ENCODE measurements at places on chromosomes 6 and 20. TPM values are rescaled to one million over a fixed set of nuclear protein-coding genes. Genes with fewer than 3 reads are reported as not detected.
A peak's percentile ranks its signal among the peaks of the same experiment; 100 is the strongest.

DNA sequence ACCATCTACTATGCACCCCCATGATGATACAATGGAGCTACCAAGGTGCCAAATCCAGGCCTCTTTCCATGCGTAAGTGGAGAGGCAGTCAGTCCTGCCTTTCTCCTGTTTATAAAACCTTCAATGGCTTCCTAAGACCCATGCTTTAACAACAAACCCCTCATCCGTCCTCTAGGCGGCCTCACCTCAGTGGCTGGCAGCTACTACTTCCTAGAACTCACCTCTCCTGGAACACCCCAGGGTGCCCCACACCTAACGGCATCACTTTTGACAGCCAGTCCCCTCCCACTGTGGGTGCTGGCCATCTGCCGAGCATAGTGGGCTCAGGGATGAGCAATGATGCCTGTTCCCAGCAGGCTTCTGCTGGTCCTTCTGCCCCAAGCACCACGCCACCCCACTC is 80.0 kb upstream of the TAB2 start:
- DNase-seq = no peak
- peaks cover 32% of the 10 kb centered on the region for H3K36me3 ChIP-seq
- H3K4me3 ChIP-seq = no peak overlapping the region
- H3K4me1 ChIP-seq = peaks cover 48% of the 10 kb centered on the region
- peak overlapping the region; percentile 50 for H3K27ac ChIP-seq

DNA sequence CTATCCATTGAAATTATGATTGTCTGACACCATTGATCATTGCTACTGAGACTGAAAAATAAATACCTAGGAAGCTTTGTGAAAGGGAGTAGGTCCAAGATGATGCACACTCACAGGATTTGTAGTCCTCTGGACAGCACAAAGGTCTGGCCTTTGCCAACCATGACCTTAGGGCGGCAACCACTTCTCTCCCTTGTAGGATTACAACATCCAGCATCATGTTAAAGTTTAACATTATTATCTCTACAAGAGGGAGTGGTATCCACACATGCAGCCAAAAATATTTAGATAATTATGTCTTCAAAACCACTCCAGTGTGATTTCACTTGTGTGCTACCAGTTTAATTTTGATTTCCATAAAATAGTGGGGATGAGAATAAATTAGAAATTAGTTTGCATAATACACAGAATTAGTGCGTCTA is 51.1 kb upstream of the NHSL1 start:
- no peak overlapping the region for H3K27ac ChIP-seq
- H3K27me3 ChIP-seq = peaks cover 17% of the 10 kb centered on the region
- no peak overlapping the region for H3K4me3 ChIP-seq
- no peak for DNase-seq

DNA sequence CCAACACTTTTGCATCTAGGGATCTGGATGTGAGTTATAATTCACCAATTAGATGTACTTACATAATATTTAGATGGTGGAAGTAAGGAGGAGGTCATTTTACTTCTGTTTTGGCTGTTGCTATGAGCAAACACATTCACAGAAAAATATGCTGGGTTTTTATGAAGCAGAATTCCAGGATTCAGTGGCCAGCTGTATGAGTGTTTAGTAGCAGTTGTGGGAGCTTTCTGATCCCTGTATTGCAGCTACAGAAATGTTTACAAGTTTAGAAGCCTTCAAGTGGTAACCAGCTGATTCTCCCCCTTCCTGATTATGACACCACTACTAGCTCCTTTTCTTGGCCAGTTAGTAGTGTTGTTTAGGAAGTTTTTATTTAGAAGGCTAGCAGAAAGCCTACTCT is 177.0 kb downstream of the TENT5A start:
- no peaks in the 10 kb centered on the region for H3K27me3 ChIP-seq
- no peaks in the 10 kb centered on the region for H3K36me3 ChIP-seq
- no peak overlapping the region for H3K4me3 ChIP-seq

DNA sequence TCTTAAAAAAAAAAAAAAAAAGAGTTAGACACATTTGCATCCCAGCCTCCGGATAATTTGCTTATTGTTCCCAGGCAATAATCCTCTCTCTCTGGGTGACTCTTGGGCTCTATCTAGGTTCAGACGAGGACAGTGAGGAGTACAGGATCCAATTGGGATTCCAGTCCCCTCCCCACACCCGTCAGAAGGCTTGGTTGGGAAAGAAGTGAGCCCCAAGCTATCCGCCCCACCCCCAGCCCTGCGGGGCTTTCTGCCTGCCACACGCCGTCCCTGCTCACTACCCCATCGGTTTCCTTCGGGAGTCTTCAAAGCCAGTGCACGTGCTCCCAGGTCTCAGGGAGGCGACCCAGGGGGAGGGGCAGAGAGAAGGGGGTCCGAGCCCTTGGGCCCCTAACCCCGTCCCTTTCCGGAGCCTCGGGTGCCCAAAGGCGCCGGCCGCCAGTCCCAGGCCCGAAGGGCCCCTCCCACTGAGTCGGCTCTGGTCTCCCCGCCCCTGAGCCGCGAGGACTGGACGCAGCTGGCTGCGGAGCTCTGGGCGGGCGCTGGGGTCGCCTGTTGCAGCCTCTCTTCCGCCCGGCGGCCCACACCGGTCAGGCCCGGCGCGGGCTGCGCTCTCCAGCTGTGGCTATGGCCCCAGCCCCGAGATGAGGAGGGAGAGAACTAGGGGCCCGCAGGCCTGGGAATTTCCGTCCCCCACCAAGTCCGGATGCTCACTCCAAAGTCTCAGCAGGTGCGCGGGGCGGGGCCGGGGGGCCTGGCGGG is 2.5 kb downstream of the MYMX start:
- peak overlapping the region; percentile 47 for H3K4me3 ChIP-seq
- H3K27me3 ChIP-seq = peaks cover 15% of the 10 kb centered on the region
- H3K4me1 ChIP-seq = peaks cover 33% of the 10 kb centered on the region
- H3K36me3 ChIP-seq = no peaks in the 10 kb centered on the region
- no peak for DNase-seq

DNA sequence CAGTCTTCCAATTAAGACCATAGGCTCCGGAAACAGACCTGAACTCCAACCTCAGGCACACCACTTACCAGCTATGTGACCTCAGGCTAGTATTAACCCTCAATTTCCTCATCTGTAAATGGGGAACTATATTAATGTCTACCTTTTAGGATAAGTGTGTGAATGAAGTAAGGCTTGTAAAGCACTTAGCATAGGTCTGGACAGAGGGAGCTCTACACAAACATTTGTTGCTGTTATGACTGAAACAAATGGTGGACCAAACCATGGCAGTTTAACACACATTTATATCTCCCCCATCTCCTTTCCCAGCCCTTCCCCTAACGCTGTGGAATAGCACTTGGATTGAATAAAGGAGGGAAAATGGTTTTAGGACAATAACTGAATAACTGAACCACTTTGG is 48.7 kb downstream of the TSHZ2 start:
- peaks cover 80% of the 10 kb centered on the region for H3K4me1 ChIP-seq
- H3K36me3 ChIP-seq = peaks cover 28% of the 10 kb centered on the region
- H3K4me3 ChIP-seq = no peak overlapping the region
- no peaks in the 10 kb centered on the region for H3K27me3 ChIP-seq

GRCh38 chr20:59788811-59789397 is 144.5 kb downstream of the SYCP2 start:
- H3K4me1 ChIP-seq = no peaks in the 10 kb centered on the region
- H3K36me3 ChIP-seq = no peaks in the 10 kb centered on the region
- no peak overlapping the region for H3K27ac ChIP-seq

Gene MYL9
- 0.26 TPM for total RNA-seq
